ENCODE measurements at places on chromosomes 2 and 18.

GRCh38 chr2:168999668-169000213 lies 31.4 kb downstream of the ABCB11 start:
- H3K27ac ChIP-seq, result no peak overlapping the region
- DNase-seq, result no peak

GRCh38 chr2:105636109-105636740 lies 108.5 kb upstream of the NCK2 start:
- no peak overlapping the region for H3K4me3 ChIP-seq
- no peaks in the 10 kb centered on the region for H3K36me3 ChIP-seq
- H3K4me1 ChIP-seq, result no peaks in the 10 kb centered on the region
- H3K27me3 ChIP-seq, result no peaks in the 10 kb centered on the region

DNA sequence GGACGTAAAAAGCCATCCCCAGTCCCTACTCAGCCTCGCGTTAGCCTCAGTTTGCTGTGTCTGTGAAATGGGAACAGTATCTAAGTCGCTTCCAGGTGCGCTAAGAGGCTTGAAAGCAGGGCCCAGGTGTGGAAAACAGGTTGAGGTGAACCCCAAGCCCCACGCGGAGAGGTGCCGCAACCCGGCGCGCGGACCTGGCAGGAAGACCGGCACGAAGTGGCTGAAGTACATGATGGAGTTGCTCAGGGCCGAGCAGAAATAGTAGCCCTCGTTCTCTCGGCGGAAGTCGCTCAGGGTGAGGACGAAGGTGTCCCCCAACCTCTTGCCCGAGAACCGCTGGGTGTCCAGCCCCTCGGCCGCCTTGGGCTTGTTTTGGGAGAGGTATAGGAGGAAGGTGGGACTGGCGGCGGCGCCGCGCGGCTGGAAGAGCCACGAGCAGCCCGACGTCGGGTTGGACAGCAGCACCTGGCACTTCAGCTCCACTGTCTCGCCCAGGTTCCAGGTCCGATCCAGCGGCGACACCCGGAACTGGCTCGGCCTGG lies 508 bp downstream of the CD8A start:
- no peaks in the 10 kb centered on the region for H3K36me3 ChIP-seq
- peak overlapping the region; percentile 49 for H3K4me3 ChIP-seq
- H3K4me1 ChIP-seq, result peaks cover 37% of the 10 kb centered on the region
- DNase-seq, result no peak

DNA sequence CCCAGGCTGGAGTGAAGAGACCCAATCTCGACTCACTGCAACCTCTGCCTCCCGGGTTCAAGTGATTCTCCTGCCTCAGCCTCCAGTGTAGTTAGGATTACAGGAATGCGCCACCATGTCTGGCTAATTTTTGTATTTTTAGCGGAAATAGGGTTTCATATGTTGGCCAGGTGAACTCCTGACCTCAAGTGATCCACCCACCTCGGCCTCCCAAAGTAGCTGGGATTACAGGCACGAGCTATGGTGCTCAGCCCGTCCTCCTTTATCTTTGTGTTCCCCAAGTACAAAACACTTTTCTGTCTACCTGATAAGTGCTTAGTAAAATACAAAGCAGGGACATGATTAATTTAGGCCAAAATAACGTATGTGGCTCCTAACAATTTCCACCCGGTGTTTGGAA lies 91.2 kb upstream of the STK17B start:
- H3K27me3 ChIP-seq, result no peaks in the 10 kb centered on the region
- H3K4me3 ChIP-seq, result no peak overlapping the region
- no peaks in the 10 kb centered on the region for H3K36me3 ChIP-seq
- DNase-seq, result no peak
- peaks cover 6% of the 10 kb centered on the region for H3K4me1 ChIP-seq

- no peaks in the 10 kb centered on the region for H3K27me3 ChIP-seq
- no peak for DNase-seq
- peaks cover 10% of the 10 kb centered on the region for H3K4me1 ChIP-seq
- H3K4me3 ChIP-seq, result no peak overlapping the region
- no peaks in the 10 kb centered on the region for H3K36me3 ChIP-seq
Measured at GRCh38 chr2:70044290-70045040, 42.8 kb upstream of the PCBP1 start.

- peaks cover 18% of the 10 kb centered on the region for H3K4me1 ChIP-seq
- H3K4me3 ChIP-seq, result no peak overlapping the region
- H3K27ac ChIP-seq, result no peak overlapping the region
- no peak for DNase-seq
Measured at GRCh38 chr2:88281302-88282217, 111.4 kb downstream of the THNSL2 start.

- no peaks in the 10 kb centered on the region for H3K4me1 ChIP-seq
- H3K36me3 ChIP-seq, result no peaks in the 10 kb centered on the region
- no peak overlapping the region for H3K4me3 ChIP-seq
- H3K27me3 ChIP-seq, result no peaks in the 10 kb centered on the region
Measured at GRCh38 chr18:34928088-34928753, 113.0 kb upstream of the MAPRE2 start.

GRCh38 chr2:201174687-201175086 lies 8.3 kb upstream of the CASP10 start:
- H3K27me3 ChIP-seq, result no peaks in the 10 kb centered on the region
- DNase-seq, result no peak
- H3K36me3 ChIP-seq, result no peaks in the 10 kb centered on the region
- no peak overlapping the region for H3K4me3 ChIP-seq

DNA sequence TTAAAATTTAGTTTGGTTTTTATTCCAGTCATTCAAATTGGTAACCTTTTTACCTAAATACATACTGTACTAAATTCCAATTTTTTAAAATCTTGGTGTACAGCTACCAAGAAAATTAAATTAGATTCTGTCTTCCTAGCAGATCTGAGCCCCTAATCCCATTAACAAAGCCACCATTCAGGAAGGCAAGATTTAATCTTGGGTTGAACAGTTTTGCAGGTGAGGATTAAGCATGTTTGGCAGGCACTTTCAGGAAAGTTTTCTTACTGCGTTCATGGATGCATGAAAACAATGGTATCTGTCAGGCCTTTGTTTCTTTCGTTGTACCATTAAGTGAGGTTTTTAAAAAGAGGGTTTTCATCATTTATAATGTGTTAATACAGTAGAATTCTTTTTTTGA lies 32.8 kb downstream of the ITPRID2 start:
- DNase-seq, result no peak
- no peak overlapping the region for H3K27ac ChIP-seq
- no peaks in the 10 kb centered on the region for H3K27me3 ChIP-seq
- H3K36me3 ChIP-seq, result peaks cover 81% of the 10 kb centered on the region
- no peaks in the 10 kb centered on the region for H3K4me1 ChIP-seq

GRCh38 chr18:79772108-79772864 lies 25.5 kb upstream of the KCNG2 start:
- H3K27me3 ChIP-seq, result no peaks in the 10 kb centered on the region
- H3K4me3 ChIP-seq, result no peak overlapping the region
- no peaks in the 10 kb centered on the region for H3K4me1 ChIP-seq
- no peak overlapping the region for H3K27ac ChIP-seq

GRCh38 chr2:85922199-85922598 lies 33.4 kb upstream of the ST3GAL5 start:
- no peak for DNase-seq
- H3K27ac ChIP-seq, result peak overlapping the region; percentile 36
- peaks cover 55% of the 10 kb centered on the region for H3K4me1 ChIP-seq

DNA sequence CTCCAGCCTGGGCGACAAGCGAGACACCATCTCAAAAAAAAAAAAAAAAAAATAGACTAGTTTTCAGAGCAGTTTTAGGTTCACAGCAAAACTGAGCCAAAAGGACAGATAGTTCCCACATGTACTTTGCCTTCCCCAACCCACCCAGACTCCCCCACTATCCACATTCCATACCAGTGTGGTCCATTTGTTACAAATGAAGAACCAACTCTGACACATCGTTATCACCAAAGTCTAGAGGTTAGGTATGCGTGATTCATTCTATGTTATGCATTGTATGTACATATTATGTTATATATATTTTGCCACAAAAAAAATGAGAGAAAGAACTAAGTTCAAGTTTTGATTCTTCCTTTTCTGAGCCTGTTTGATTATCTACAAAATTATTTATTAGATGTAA lies 3.5 kb downstream of the DUSP11 start:
- peaks cover 60% of the 10 kb centered on the region for H3K36me3 ChIP-seq
- H3K27me3 ChIP-seq, result no peaks in the 10 kb centered on the region
- no peak for DNase-seq
- H3K27ac ChIP-seq, result peak overlapping the region; percentile 98
- no peak overlapping the region for H3K4me3 ChIP-seq
- no peaks in the 10 kb centered on the region for H3K4me1 ChIP-seq

- H3K36me3 ChIP-seq, result no peaks in the 10 kb centered on the region
- no peak overlapping the region for H3K4me3 ChIP-seq
- H3K27me3 ChIP-seq, result no peaks in the 10 kb centered on the region
- DNase-seq, result no peak
- H3K4me1 ChIP-seq, result no peaks in the 10 kb centered on the region
Measured at GRCh38 chr2:181239201-181239799, 217.9 kb upstream of the ITGA4 start.

GRCh38 chr2:15189216-15189615 lies 371.9 kb downstream of the NBAS start:
- H3K4me3 ChIP-seq, result no peak overlapping the region
- H3K4me1 ChIP-seq, result no peaks in the 10 kb centered on the region
- H3K27ac ChIP-seq, result no peak overlapping the region

DNA sequence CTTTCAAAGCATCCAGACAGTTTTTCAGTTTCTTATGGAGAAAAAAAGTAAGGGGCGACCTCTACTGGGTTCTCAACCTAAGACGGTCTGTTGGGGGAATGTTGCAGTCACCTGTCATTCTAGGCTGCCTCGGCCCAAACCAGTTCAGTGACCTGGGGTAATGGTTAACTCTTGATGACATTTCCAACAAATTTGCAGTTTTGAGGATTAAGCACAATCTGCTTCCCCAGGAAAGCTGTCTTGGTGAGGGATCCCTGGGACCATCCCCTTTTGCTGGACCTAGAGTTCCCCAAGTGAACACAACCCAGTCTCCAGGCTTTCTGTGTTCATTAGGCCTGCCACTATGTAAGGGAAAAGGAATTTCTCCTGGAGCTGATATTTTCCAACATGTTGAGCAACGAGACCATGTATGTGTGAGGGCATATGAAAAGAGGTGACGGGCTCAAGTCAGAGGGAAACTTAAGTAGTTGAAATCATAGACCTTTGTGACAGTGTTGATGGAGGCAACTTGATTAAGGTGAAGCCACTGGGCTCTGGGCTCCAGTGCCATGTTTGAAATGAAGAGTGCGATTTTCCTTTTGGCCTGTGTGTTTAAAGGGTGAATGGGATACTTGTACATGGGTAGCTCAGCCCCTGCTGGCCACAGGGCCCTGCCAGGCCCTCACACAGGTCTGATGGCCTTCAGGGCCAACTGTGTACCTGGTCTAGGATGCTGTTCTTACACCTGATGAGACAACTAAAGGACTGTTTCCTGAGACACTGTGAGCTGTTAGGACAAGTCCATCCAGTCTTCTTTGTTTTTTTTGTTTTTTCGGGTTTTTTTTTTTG lies 27.0 kb downstream of the FOSL2 start:
- H3K36me3 ChIP-seq, result peaks cover 5% of the 10 kb centered on the region
- H3K27ac ChIP-seq, result peak overlapping the region; percentile 23
- DNase-seq, result no peak
- H3K27me3 ChIP-seq, result no peaks in the 10 kb centered on the region
- H3K4me3 ChIP-seq, result no peak overlapping the region

- H3K27ac ChIP-seq, result no peak overlapping the region
- no peak for DNase-seq
- H3K36me3 ChIP-seq, result no peaks in the 10 kb centered on the region
- H3K4me1 ChIP-seq, result no peaks in the 10 kb centered on the region
Measured at GRCh38 chr18:51168960-51169662, 28.4 kb downstream of the MEX3C start.

DNA sequence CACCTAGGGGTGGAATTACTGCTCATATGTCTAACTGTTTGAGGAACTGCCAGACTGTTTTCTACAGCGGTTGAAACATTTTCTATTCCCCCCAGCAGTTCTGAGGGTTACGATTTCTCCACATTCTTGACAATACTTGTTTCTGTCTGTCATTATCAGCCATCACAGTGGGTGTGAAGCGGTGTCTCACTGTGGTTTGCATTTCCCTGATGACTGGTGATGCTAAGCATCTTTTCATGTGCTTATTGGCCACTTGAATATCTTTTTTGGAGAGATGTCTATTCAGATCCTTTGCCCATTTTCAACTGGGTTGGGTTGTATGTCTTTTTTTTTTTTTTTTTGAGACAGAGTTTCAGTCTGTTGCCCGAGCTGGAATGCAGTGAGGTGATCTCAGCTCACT lies 63.0 kb downstream of the ADNP2 start:
- no peaks in the 10 kb centered on the region for H3K27me3 ChIP-seq
- no peak overlapping the region for H3K27ac ChIP-seq
- H3K4me3 ChIP-seq, result no peak overlapping the region
- H3K4me1 ChIP-seq, result peaks cover 35% of the 10 kb centered on the region
- DNase-seq, result no peak

GRCh38 chr18:8288472-8289195 lies 320.6 kb upstream of the RAB12 start:
- H3K27ac ChIP-seq, result no peak overlapping the region
- no peaks in the 10 kb centered on the region for H3K4me1 ChIP-seq
- no peak overlapping the region for H3K4me3 ChIP-seq
- DNase-seq, result no peak

GRCh38 chr2:207819839-207820784 lies 50.4 kb upstream of the FZD5 start:
- no peaks in the 10 kb centered on the region for H3K27me3 ChIP-seq
- no peak overlapping the region for H3K27ac ChIP-seq
- no peaks in the 10 kb centered on the region for H3K4me1 ChIP-seq
- H3K4me3 ChIP-seq, result no peak overlapping the region

GRCh38 chr2:63872571-63873328 lies 31.1 kb downstream of the UGP2 start:
- no peak for DNase-seq
- no peaks in the 10 kb centered on the region for H3K27me3 ChIP-seq
- H3K36me3 ChIP-seq, result peaks cover 38% of the 10 kb centered on the region
- H3K4me3 ChIP-seq, result no peak overlapping the region
- H3K27ac ChIP-seq, result no peak overlapping the region

GRCh38 chr18:59799383-59800015 lies 100.3 kb upstream of the PMAIP1 start:
- H3K27me3 ChIP-seq, result no peaks in the 10 kb centered on the region
- no peak for DNase-seq
- no peaks in the 10 kb centered on the region for H3K36me3 ChIP-seq
- H3K27ac ChIP-seq, result no peak overlapping the region
- no peak overlapping the region for H3K4me3 ChIP-seq

DNA sequence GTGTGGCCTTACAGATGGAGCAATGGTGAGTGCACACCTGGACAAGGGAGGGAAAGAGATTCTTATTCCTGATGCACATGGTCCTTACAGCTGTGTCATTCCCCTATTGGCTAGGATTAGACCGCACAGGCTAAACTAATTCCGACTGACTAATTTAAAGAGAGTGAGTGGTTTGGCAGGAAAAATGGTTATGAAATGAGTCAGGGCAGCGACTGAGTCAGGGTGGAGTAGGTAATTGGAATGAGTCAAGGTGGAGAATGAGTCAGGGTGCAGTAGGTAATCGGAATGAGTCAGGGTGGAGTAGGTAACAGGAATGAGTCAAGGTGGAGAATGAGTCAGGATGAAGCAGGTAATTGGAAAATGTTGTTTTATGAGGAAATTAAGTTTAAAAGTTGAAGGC lies 1353.7 kb upstream of the LRRTM1 start:
- H3K36me3 ChIP-seq, result no peaks in the 10 kb centered on the region
- H3K4me1 ChIP-seq, result no peaks in the 10 kb centered on the region
- DNase-seq, result no peak
- H3K27ac ChIP-seq, result no peak overlapping the region
